ENCODE measurements at places on chromosomes 7 and 10.

GRCh38 chr7:734214-734613, 7.1 kb upstream of the PRKAR1B start:
- DNase-seq = no peak

- DNase-seq = no peak
Observed at GRCh38 chr7:45401851-45402250, 172.3 kb upstream of the ADCY1 start.

GRCh38 chr7:96401200-96401599, 79.3 kb upstream of the SLC25A13 start:
- DNase-seq = no peak

DNA sequence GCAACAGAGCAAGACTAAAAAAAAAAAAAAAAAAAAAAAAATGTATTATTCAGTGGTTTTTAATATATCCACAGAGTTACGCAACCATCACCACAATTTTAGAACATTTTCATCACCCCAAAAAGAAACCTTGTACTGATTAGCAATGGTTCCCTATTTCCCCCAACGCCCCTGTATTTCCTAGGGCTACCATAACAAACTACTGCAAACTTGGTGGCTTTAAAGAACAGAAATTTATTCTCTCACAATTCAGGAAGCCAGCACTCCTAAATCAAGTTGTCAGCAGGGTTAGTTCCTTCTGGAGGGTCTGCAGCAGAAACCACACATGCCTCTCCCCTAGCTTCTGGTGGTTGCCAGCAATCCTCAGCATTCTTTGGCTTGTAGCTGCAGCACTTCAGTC, 5.9 kb upstream of the NUP42 start:
- no peak for DNase-seq

- no peak for DNase-seq
Observed at GRCh38 chr10:44939691-44940401, 19.8 kb upstream of the RASSF4 start.

DNA sequence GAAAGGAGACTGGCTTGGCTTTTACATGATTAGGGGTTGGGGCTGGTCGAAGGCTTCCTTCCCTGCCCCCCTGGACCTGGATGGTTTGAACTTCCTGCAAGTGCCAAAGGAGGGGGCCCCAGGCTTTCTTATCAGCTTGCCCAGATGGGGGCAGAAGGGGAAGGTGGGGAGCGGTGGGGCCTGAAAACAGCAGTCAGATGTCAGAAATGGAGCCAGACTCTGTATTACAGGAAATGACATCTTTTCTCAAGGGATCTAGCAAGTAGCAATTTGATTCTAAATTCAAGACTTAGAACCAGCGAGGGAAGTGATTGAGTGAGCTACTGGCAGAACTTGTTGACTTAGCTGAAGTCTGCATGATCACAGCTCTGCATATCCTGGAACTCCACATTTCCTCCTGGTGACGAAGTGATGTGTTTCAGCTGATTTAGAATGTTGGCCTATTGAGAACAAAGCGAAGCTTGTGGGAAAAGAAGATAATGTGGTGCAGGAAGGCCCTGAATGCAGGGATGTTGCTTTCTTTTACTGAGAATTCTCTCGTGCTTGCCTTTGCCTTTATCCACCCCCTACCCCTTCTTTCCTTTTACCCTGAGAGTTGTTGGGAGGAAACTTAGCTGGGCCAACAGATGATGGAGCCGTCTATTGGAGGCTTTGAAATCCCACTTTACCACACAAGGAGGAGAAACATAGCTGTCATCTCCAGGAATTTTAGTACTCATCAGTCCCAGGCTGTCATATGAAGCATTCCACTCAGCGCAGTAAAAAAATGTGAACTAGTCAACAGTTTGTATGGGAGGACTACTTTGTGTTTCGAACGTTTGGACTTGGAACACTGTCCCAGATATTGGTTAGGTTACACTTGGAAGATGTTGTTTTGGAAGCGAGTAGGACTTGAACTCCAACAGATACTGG, 43.2 kb downstream of the CCNY start:
- DNase-seq = peak; percentile 74

All from CD4-positive, alpha-beta T cell treated with Interleukin-15 for 1 hour (primary cell).